ENCODE measurements at places on chromosomes 11 and 22. TPM values are rescaled to one million over a fixed set of nuclear protein-coding genes. Genes with fewer than 3 reads are reported as not detected.

The RFPL2 gene
- total RNA-seq, result not detected

The CCDC88B gene
- 3.9 TPM for total RNA-seq

The KCNQ1 gene
- total RNA-seq, result not detected

The HINFP gene
- 13.1 TPM for total RNA-seq

The PRG2 gene
- total RNA-seq, result 0.08 TPM

The GVQW3 gene
- total RNA-seq, result 0.38 TPM

The TESMIN gene
- 9.8 TPM for total RNA-seq

The NRIP3 gene
- 1.7 TPM for total RNA-seq

The TEAD1 gene
- 38.6 TPM for total RNA-seq

The SOX10 gene
- total RNA-seq, result not detected

The CARD10 gene
- 67.6 TPM for total RNA-seq
